Hippocampal formation (tissue), 2 donors: ENCODE measurements at places on chromosomes 12 and 14.
A peak's percentile ranks its signal among the peaks of the same experiment; 100 is the strongest.

DNA sequence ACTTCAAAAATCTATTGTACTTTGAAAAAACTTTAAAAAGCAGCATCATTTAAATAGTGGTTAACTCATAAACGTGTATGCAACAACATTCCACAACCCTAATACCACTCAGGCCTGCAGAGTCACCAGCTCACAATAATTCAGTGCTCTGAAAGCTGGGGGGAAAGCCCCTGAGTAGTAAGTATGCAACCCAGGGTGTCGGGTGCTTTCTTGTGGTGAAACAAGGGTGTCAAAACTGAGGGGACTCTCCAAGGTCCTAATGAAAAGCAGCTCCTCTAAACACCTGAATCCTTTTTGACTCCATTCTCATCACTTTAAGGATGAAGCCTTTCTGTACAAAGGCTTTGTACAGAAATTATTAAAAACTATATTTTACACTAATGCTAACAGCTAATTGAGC lies 33.7 kb downstream of the FGFR1OP2 start:
- no peak for DNase-seq

DNA sequence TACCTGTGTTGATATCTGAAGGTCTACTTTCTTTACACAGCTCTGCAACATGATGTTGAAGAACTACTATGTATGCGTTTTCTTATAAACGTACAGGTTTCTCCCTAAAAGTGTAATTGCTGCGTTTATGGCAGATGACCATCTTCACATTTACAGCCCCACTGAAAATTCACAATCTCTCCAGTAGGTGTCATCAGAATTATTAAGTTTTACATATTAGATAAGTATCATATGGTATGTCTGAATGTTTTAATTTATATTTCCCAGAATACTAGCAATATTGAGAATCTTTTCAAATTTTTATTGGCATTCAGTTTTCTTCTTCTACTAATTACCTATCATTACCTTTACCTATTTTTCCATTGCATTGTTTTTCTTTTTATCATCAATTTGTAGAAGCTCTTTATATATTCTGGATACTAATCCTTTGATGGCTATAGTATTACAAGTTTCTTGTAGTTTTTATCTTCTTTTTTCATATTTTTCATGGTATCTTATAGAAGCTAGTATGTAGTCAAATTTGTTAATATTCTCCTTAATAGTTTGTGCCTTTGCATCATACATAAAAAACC lies 123.5 kb downstream of the CAPZA3 start:
- no peak for DNase-seq

GRCh38 chr12:48996794-48997718 lies 2.1 kb downstream of the DDN start:
- DNase-seq, result peak; percentile 52

GRCh38 chr12:24109381-24110039 lies 160.0 kb upstream of the SOX5 start:
- DNase-seq, result peak; percentile 31

DNA sequence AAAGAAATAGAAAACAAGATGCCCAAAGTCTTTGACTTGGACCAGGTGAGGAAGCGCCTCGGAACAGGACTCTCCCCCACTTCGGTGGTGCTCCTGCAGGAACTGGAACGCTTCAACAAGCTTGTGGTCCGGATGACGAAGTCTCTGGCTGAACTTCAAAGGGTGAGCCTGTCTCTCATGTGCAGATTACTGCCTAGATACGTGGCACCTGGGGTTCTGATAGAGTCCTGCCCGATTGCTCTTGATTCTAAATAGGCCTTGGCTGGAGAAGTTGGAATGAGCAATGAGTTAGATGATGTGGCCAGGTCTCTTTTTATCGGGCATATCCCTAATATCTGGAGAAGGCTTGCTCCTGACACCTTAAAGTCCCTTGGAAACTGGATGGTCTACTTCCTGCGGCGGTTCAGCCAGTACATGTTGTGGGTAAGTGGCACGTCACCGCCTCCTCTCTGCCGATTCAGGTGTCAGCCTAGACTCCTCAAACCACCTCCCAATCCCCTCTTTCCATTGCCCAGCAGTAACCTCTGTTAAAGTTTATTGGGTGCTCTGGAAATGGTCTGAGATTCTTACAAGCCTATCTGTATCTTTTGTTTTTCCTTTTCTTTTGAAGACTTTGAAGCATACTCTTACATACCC lies 40.8 kb downstream of the CCDC92 start:
- DNase-seq, result no peak

DNA sequence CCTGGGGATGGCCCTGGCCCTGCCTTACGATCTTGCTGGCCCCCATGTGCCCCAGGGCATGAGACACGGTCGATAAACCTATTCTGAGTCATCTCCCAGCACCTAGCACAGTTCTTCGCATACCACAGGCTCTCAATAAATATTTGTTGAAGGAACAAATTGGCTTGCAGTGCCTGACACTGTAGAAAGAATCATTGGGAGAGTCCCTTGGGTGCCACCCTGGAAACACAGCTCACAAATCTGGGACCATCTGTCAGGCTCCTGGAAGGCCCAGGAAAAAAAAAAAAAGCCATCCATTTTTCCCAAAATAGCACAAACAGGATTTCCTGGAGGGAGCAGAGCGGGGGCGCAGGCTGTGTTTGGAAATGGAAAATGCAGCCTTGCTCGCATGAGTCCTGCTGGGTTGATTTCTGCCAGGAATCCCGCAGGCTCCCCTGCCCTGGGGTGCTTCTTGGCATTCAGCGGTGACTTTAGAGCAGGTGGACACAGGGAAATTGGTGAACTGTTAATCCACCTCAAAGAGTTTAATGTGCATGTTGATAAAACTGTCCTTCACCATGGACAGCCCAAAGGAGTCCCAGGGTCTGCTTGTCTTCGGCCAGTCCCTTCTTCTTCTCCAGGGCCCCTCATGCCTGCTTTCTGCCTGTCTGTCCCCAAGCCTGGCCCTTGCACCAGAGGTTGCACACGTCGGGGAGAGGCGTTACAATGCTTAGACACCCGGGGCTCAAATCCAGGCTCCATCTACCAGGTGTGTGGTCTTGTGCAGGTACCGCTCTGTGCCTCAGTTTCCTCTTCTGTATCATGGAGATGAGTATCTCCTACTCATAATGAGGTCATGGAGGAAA lies 106.1 kb upstream of the RFLNA start:
- DNase-seq, result no peak
